EL (cell line): ENCODE measurements at places on chromosomes 4 and X.

DNA sequence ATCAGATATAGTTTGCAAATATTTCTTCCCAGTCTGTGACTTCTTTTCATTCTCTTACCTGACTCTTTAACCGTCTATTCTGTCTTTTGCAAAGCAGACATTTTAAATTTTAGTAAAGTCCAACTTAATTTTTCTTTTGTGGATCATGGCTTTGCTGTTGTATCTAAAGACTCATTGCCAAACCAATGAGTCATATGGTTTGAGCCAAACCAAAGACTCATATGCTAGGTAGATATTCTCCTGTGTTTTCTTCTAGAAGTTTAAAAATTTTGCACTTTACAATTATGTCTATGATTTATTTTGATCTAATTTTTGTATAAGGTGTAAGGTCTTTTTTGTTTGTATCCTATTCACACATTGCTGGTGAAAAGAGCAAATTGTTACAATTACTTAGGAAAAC is 446.8 kb downstream of the ANKRD50 start:
- no peak for DNase-seq

- no peak for DNase-seq
Observed at GRCh38 chrX:98379134-98379533, 1495.4 kb downstream of the RPA4 start.

DNA sequence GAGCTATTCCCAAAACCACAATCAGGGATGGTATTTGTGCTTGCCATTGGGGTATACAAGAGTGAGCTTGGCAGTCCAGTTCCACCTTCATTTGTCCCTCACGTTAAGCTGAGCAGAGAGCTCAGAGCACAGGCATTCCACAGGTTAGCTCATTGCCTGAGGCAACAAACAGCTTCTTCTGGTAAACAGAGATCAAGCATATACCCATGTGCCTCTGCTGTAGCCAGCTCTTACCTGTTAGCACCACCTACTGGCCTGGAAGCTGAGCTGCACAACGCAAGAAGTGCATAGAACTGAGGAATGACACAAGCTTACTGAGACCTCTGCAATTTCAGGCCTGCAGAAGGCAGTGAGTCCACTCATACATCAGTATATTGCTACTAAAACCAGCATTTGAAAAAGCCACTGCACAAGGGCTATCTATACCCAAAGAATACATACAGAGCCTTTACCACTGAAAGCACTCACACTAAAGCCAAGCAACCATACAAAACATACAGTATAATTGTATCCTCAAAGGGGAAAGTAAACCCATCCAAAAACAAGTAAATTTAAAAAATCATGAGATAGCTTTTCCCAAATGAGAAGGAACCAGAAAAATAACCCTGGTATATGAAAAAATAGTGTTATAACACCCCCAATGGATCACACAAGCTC is 258.3 kb upstream of the GABRA2 start:
- DNase-seq = no peak

- DNase-seq = peak; percentile 58
Observed at GRCh38 chr4:121217351-121217750, 53.2 kb upstream of the TNIP3 start.

DNA sequence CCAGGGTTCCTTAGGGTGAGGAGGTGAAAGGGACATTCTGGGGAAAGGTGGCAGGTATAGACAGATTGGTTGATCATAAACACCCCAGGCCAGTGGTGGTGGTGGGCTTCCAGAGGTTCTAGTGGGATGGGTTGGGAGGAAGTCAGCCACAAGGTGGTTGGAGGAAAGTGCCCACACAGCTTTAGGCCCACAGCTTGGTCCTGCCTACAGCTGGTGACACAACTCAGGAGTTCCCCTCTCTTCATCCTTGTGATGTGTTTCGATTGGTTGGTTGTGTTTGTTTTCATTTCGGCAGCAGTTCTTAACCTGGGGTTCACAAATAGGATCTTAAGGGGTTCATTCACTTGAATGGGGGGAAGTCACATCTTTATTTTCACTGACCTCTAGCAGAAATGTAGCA is 157.0 kb downstream of the TMEM164 start:
- no peak for DNase-seq

DNA sequence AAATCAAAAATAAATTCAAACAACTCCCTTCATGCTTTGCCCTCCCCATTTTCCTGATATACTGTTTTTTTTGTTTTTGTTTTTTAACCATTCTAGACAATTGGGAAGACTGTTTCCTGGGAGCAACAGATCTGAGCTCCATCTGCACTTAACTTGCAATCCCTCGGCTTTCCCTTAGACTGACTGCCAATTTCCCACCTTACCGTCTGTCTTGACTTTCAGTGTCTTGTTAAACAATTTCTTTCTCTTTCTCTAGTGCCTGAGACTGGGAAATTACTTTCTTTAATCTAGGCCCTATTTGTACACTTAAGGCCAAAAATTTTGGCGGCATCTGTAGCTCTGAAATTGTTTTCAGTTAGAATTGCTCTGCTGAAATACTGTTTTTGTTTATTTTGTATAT is 326.3 kb downstream of the LDB2 start:
- no peak for DNase-seq

DNA sequence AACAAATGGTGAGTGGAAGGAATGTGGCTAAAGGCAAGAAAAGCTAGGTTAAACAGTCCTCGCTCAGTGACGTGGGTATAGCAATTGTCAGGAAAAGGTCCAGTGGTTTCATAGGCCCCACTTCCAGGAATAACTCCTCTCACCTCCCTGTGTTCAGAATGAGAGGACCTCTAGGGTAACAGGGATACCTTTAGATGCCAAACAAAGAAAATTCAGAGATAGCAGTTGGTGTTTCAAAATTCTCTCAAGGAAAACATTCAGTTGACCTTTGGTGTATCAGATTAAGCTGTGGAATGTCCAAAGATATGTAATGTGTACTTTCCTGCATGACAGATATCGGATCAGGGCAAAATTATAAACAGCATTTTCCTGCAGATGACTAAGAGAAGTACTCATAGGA is 155.9 kb downstream of the ARHGAP6 start:
- DNase-seq = peak; percentile 40

DNA sequence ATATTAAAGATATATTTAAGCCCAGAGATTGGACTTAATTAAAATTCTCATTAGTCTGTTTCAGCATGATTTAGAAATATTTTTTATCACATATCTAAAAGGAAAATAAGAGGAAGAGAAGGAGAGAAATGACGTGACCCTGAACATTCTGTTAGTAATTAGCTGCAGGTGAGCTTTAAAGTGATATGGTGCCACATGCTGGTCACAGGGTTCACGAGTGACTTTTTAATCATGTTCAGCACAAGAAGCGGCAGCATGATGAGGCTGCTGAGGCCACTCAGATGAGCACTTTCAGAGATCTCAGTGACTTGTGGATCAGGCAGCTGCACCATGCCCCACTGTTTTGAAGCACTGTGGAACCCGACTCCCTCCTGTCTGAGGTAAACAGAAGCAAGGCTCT is 37.9 kb upstream of the NPY2R start:
- DNase-seq = no peak

- DNase-seq = no peak
Observed at GRCh38 chr4:161920304-161921052, 243.3 kb downstream of the FSTL5 start.

GRCh38 chr4:155060873-155061272 is 147.6 kb upstream of the NPY2R start:
- DNase-seq = no peak

DNA sequence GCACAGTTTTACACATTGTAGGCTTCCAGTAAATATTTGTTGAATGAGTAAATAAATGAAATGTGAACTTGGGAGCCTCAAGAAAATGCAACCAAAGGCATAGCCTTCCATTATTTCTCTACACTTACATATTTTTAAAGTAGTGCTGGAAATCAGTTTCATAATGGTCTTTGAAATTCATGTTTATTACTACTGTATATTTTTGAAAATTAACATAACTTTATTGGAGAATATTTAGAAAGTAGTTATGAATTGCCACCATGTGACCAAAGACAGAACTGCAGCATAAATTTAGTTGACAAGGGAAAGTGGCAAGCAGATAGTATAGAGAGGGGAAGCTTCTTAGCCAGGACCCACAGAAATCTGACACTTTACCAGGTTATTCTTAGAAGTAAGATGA is 6.4 kb downstream of the TCEAL8 start:
- peak; percentile 16 for DNase-seq

DNA sequence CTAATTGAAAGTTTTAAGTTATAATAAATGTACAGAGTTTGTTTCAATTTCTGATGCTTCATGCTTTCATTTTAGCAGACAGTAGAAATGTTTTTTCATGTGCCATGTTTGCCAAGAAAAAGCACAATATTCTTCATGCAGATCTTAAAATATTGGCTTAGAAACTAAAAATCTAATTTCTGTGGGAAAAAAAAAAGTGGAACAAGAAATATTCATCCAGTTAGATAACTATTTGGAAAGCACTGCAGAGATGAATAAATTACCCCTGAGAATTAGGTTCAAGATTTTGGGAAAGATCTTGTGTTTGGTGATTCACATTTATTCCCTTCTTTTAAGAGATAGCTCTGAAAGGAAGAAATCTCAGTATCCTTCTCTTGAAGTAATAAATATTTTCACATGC is 912.5 kb downstream of the C4orf33 start:
- no peak for DNase-seq
